ENCODE measurements at places on chromosomes 3 and 15.
A peak's percentile ranks its signal among the peaks of the same experiment; 100 is the strongest.

DNA sequence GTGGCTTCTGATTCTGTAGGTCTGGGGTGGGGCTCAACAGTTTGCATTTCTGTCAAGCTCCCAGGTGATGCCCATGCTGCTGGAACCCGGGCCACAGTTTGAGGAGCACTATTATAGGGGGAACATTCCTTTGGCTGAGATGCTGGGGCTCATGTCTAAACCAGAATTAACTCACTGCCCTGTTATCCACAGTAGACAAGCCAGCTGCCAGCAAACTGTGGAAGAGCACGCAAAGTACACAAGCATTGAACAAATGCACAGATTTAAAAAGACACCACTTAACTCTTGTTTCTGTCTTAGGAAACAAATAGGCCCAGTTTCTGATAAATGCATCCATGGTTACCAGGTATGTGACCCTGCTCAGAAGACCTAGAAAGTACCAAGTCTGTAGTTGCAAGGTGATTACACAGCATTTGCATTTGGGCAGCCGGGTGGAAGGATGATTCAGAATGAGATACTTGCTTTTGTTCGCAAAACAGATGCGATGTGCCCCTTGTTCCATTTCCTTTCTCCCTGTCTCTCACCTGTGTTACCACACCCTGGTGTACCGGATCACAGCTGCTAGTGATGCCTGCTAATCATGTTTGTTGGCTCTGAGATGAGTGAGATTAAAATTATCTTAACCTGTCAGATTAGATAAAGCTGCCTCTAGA lies 12.4 kb downstream of the GYG1 start:
- no peak for DNase-seq

- no peak for DNase-seq
Observed at GRCh38 chr3:172604895-172605646, 81.8 kb upstream of the TNFSF10 start.

DNA sequence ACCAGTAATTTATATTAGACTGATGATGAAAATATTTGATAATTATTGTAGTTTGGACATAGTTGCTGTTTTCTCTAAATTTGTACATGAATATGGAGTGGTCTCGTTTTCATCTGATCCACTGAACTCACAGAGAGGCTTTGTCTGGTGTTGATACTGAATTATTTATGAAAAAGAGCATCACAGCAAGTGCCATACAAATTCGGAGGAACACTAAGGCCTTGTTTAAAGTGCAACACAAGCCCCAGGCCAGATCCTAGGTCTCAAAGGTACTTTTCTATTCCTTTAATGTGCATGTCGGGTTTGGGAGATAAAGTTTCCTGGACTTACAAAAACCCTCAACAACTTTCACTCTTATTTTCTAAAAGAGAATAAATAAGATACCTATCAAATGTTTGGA lies 796.8 kb upstream of the EPHA6 start:
- DNase-seq: no peak

DNA sequence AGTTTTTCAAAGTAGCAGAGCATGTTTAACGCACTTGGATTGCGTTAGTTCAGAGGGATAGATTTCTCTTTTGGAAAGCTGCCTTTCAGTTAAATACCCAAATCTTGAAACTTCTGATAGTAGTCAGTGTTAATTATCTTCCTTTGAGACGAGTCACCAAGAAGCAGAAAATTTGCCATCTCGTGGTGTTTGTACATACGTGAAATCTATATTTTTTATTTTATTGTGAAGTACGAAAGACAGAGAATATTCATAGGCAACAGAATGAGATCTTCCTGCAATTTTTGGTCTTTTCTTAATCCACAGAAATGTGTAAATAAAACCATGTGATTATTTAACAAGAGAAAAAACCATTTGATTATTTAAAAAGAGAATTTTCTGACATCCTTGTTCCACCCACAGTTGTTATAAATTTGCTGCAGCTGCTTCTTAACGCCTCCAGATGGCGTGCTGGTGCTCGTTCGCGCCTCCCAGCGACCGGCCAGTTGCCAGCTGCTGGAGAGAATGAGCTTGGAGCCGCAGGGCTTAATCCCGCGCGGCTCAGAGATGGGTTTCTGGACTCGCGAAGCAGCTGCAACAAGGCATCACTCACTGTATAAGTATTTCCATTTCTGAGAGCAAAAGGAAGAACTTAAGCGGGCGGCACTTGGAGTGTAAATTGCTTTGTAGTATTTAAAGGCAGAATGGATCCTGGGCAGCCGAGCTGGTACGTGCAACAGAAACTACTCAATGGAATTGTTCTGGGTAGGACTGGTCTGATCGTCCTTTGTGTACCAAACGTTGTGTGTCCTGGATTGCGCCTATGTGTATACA lies 10.5 kb upstream of the SLITRK3 start:
- DNase-seq: peak; percentile 84

DNA sequence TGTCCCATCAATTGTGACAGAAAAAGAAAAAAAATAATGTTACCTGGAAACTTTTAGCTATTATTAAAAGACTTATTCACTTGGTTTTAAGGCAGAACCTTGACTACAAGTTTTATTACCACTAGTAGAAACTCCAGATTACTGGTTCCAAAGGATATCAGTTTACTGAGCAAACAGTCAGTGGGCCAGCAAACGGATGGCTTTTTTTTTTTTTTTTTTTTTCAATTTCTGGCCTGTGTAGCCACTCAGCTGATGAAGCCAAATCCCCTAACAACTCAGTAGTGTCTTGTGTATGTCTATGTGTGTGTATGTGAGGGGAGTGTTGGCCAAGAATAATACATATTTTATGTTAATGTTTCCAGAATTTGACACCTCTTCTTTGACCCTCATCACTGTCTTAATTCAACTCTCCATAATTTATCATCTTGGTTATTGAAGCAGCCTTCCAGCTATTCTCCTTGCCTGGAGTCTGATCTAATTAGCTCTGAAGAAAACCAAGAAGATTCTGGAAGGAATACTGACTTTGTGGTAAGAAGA lies 724.9 kb downstream of the NSUN3 start:
- DNase-seq: no peak

GRCh38 chr3:132605374-132605792 lies 8.3 kb downstream of the ACKR4 start:
- DNase-seq: no peak

GRCh38 chr3:197424266-197424665 lies 125.9 kb upstream of the DLG1 start:
- DNase-seq: no peak

DNA sequence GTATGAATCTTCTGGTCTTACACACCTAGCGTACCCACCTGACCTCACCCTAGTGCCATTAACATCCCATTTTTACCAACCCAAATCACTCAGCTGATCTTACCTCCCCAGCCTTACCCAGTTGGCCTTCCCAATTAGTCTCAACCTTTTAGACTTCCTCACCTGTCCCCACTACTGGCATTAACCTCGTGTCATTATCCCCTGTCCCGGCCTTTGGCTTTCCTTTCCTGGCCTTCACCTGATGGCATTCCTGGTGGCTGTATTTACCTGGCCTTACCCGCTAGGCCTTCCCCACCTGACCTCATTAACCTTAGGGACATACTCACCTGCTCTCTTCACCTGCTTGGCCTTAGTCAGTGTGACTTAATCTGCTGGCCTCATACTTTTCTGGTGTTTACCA lies 104.1 kb downstream of the IL12A start:
- no peak for DNase-seq

DNA sequence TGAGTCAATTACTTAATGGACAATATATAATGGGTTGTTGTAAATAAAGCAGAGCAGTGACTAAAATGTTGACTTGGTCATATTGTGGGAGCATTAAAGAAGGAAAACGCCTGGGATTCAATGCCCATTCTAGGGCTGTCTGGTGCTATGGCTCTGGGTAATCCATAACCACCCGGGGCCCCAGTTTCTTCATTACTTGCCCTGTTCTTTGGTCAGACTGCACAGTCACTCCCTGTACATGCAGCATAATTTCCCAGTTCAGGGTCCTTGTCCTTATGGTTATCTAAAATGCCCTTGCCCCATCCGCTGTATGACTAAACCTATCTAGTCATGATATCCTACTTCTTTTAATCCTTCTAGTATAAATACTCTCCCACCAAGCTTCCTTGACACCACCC lies 27.5 kb upstream of the DENND4A start:
- no peak for DNase-seq

DNA sequence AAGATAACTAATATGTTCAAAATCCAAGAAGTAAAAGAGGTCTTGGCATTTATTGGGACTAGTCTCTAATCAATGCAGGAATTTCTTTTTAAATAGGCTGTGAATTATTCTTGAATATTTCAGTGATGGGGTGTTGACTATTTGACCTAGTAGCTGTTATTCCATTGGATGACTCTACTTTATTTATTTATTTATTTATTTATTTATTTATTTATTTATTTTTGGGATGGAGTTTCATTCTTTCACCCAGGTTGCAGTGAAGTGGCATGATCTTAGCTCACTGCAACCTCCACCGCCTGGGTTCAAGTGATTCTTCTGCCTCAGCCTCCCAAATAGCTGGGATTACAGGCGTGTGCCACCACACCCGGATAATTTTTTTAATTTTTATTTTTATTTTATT lies 1227.8 kb downstream of the ZPLD1 start:
- DNase-seq: no peak

- no peak for DNase-seq
Observed at GRCh38 chr3:45029661-45030060, 3.6 kb downstream of the CLEC3B start.

DNA sequence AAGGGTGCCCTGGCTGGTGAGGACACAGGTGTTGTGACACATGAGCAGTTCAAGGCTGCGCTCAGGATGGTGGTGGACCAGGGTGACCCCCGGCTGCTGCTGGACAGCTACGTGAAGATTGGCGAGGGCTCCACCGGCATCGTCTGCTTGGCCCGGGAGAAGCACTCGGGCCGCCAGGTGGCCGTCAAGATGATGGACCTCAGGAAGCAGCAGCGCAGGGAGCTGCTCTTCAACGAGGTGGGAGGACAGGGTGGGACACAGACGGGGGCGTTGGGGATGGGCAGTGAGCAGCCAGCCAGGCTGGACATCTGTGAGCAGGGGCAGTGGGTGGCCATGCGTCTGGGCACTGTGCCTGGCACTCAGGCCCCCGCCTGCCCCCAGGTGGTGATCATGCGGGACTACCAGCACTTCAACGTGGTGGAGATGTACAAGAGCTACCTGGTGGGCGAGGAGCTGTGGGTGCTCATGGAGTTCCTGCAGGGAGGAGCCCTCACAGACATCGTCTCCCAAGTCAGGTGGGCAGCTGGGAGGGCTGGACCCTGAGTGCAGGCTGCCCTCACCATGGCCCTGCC lies 10.3 kb downstream of the ANKRD63 start:
- DNase-seq: no peak

- DNase-seq: no peak
Observed at GRCh38 chr15:48442011-48442410, 110.8 kb downstream of the DUT start.

DNA sequence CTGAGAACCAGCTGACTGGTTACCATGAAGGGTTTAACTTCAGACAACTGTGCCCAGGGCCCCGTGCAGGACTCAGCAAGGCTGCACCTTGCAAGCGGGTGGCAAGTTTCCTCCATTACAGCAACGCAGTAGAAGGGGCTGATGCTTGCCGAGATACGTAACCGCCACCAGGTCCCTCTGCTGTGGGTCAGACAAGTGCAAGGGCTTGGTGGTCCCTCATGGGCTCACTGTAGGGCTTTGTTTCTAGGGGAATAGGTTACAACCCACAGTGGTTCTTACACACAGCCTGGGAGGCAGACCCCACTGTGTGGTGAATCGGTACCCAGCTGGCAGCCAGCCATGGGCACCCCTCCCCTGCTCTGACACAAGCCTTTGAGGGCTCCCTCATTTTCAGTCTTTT lies 15.5 kb upstream of the SNRPA1 start:
- DNase-seq: no peak

- DNase-seq: no peak
Observed at GRCh38 chr15:59521443-59521842, 83.5 kb downstream of the FAM81A start.

DNA sequence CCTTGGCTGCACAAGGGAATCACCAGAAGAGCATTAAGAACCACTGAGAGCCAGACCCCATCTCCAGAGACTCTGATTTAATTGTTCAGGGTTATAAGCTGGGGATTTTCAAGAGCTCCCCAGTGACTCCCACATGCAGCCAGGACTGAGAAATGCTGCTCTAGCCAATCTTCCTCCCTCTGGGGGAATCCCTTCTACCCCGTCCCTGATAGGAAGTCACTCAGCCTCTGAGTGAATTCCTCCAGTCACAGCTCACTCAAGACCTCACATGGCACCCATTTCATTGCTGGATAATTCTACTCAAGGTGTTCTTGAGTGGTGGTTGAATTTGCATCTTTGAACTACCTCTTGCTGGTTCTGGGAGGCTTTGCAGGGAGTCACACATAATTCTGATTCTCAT lies 10.7 kb downstream of the CCR3 start:
- no peak for DNase-seq

DNA sequence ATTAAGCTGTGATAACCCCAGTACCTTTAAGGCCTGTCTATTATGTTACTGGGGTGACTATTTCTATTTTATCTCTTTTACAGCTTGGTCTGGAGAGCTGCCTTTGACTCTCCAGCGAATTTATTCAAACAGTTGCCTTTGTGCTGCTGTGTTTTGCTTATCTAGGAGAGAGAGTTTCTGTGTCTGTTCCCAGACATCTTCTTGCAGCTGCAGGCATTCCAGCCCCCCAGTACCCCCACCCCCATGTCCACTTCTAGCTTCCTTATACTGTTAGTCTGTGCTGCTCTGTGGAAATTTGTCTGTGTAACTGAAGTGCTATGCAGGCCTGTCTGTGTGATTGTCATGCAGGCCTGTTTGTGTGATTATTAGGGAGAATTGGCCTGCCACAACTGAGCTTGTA lies 713.7 kb upstream of the SEMA6D start:
- DNase-seq: no peak

DNA sequence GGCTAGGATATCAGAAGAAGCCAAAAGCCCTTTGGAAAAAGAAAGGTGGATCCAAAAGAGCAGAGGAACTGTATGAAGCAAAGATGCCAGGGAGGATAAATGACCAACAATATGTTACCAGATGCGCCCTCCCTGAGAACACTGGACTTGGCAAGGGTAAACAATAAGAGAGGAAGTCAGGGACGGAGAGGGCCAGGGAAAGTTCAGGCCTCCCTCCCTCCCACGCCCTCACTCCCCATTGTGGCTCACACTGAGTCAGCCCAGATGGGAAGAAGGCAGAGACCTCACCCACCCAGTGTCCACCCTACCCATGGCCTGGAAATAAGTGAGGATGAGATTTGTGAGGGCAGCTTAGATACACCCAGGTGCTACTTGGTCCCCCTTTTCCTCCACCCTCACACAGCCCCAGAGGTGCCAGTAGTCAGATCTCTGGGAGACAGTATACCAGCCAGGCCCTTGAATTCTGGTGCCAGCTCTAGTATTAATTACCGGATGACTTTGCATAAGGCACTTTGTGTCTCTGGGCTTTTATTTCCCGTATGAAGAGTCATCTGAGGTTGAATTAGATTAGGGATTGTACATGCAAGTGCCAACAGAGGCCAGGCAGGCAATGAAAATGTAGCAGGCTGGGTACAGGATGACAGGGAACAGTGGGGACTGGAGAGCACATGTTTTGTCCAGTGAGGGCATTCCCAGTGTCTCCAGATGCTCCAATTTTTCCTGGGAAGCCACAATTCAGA lies 35.1 kb upstream of the FRMD4B start:
- DNase-seq: no peak

GRCh38 chr3:159929171-159930141 lies 59.2 kb upstream of the IL12A start:
- no peak for DNase-seq

GRCh38 chr15:65020419-65020818 lies 9.0 kb downstream of the MTFMT start:
- DNase-seq: no peak

- DNase-seq: no peak
Observed at GRCh38 chr3:22713936-22714335, 489.2 kb upstream of the UBE2E2 start.

- no peak for DNase-seq
Observed at GRCh38 chr15:65146438-65146837, 12.8 kb upstream of the PDCD7 start.
